ENCODE measurements at places on chromosomes 2 and 18.
A peak's percentile ranks its signal among the peaks of the same experiment; 100 is the strongest.

- no peak for DNase-seq
Observed at GRCh38 chr2:23449413-23449812, 64.4 kb downstream of the KLHL29 start.

DNA sequence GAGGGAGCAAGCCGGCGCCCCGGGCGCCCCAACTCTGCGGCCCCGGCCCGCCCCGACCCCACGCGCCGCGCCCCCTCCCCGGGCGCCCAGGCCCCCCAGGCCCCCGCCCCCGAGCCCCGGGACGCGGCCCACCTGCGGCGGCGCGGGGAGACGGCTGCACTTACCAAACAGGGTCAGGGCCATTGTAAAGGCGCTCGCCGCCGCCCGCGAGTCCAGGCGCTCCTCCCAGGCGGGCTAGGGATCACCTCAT lies 526 bp downstream of the CHN1 start:
- DNase-seq: peak; percentile 54

DNA sequence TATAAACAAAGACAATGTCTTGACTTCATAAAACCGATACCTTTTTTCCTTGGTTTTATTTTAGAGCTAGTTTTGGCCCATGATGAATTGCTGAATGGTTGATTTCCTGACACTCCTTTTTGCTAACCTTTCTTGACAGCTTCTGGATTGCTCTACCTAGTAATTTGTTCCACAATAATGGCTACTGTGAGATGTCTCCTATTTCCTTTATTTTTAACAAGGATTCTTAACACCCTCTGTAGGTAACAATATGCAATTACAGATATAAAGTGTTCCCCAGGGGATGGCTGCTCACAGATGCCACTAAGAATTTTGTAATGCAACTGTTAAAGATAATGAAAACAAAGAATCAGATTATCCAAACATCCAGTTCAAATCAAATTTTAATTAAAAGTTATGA lies 100.8 kb upstream of the ATP5MC3 start:
- DNase-seq: peak; percentile 5

GRCh38 chr2:20632446-20632990 lies 18.4 kb downstream of the HS1BP3 start:
- no peak for DNase-seq

DNA sequence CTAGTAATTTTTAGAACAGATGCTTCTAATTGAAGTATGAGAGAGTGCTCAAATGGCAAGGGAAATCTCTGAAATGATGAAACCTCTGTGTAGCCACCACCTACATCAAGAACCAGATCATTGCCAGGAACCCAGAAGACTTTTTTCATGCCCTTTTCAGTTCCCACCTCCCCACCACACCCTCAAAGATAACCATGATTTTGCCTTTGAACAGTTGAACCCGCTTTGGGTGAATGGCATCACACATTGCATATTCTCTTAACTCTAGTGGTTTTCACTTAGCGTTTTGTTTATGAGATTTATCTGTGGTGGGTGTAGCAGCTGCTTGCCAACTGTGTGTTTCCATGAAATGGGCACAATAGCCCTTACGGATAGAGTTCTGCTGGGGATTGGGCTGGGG lies 142.9 kb upstream of the HDAC4 start:
- no peak for DNase-seq

GRCh38 chr2:204468746-204469429 lies 76.4 kb upstream of the PARD3B start:
- no peak for DNase-seq

GRCh38 chr2:88159955-88160415 lies 10.2 kb upstream of the THNSL2 start:
- DNase-seq: peak; percentile 51

DNA sequence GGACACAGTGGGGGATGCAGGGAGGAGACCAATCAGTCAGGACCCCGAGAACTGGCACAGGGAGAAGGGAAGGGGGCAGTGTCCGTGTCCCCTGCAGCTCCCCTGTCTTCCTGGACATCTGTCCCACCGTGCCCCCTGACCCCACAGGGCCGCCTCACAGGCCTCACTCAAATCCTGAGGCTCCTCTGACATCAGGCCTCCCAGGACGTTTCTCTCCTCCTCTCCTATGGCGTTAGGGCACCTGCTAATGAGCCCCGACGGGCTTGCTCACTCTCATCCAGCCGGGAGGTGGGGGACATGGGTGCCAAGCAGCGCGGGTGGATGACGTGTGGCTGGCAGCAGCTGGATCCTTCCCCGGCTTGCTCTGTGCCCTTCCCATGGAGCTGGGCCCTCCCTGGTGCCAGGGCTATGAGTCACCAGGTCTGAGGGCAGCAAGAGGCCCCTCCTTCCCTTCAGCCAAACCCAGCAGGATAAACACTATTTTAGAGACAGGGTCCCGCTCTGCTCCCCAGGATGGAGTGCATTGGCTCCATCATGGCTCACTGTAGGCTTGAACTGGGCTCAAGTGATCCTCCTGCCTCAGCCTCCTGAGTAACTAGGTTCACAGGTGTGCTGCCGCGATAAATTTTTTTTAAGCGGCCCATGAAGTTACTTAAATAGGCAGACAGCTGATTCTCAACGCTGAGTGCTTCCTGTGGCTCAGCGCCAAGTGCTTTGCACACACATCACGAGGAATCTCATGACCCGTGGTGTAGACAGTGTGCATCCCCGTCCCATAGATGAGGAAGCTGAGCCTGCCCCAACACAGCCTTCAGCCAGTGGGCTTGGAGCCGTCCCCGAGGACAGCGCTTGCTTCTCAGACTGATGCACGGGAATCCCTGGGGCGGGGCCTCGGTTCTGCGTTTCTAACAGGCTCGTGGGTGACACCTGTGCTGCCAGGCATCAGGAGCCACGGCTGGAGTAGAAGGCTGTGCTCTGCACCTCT lies 64.5 kb upstream of the HDAC4 start:
- no peak for DNase-seq

DNA sequence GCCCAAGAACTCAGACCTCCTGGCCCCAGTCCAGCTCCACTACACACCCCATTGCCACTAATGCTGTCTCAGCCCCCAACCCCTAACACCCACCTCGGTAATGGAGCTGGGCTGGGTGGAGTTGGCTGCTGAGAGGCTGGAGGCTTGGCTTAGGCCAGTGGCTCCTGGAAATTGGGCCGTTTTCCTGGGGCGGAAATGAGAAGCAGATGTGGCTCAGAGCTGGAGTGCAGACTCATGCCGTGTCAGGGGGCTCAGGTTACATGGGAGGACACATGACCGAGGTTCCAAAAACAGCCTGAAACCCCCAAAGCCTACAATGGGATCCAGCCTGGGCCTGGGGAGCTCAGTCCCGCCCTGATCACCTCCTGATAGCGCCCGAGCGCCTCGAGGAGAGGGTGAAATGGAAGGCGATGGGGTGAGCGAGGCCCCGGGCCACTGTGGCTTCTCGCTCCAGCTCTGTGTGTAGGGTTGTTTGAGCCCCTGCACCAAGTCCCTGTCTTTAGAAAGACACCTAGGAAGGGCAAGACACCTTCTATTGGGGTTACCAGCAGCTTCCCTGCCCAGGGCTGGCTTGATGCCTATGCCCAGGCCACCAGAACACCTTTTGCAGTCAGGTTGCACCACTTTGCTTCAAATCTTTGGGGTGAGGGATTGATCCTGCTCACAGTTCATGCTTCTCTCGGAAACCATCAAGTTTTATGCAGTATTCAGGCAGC lies 175.7 kb upstream of the HAAO start:
- DNase-seq: peak; percentile 51

- no peak for DNase-seq
Observed at GRCh38 chr18:13382954-13383827, 164.6 kb downstream of the LDLRAD4 start.

GRCh38 chr2:156199588-156199987 lies 132.9 kb downstream of the NR4A2 start:
- DNase-seq: no peak

- DNase-seq: peak; percentile 41
Observed at GRCh38 chr2:55618275-55619055, 1.0 kb upstream of the PPP4R3B start.

GRCh38 chr2:148667113-148667836 lies 22.7 kb downstream of the EPC2 start:
- DNase-seq: no peak

DNA sequence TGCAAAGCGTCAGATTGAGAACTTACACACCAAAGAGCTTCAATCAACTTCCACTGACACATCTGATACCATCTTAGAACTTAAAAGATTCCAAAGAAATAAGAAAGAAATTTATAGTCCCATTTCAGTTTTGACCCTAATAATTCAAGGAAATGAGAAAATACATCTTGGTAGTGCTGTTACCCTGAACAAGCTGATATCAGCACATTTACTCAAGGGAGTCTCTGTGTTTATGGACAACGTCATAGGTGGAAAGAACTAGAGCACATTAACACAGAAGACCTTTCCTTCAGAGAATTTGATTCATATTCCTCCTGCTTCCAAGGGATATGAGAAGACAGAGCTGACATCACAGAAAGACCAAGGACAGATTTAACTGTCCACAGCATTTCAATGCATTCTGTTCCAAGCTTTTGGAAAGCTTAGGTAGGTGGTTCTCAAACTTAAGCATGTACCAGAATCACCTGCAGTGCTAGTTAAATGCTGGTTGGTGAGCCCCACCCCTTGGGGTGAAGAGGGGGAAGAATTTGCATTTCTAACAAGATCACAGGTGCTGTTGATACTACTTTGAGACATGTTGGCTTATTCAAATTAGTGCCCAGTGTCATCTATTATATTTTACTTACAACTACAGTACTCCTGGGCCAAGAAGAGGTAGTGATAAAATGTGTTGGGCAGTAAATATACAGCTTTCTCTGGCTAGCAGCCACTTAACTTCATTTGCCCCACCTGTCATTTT lies 59.8 kb downstream of the LDAH start:
- no peak for DNase-seq

DNA sequence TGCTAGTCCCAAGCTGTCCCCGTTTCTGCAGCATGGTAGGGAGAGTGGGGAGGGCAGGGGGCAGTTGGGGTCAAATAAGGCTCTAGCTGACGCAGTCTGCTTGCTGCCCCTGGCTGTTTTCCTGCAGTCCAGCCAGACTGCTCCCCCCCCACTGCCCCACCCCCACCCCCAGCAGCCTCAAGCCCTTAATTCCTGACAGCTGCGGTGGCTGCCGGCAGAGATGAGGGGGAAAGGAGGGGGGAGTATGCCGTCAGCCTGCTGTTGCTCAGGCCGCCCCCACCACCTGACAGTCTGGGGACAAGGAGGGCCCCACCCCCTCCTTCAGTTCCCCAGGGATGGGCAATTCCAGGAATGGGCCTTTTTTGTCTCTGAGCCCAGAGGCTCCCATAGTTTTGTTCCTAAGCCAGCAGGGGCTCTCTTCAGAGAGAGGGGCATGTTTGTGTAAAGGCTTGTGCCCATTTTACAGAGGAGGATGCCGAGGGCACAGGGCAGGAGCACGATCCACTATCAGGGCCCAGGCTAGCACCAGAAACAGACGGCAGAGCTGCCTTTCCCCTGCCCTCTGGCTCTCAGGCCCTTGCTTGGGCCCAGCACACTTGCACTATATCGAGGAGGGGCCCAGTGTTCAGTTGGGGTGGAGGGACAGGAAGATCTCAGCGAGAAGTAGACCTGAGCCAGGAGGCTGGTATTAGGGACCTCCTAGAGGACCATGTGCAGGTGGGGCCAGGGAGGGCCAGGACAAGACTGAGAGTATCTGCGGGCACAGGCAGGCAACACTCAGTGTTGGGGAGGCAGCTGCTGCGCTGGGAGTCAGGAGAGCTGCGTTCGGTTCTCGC lies 1.5 kb upstream of the WNT10A start:
- DNase-seq: no peak

DNA sequence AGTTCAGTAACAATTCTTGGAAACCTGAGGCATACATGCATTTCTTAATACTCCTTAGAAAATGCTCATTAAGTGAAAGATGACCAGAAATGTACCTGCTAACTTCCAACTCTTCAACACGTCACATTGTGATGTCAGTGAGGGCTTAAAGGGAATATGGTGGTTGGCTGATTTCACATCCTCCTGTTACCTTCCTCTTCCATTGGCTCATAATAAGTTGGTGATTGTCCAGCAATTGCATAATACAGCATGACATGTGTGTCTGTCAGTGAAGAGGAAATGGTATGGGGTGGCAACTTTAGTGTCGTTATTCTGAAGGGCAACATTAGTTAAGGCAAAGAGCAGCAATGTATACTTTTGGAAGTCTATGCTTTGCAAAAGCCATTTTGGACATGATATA lies 26.0 kb downstream of the PLEK start:
- DNase-seq: no peak

GRCh38 chr18:58453913-58454317 lies 175.0 kb downstream of the ALPK2 start:
- DNase-seq: no peak

DNA sequence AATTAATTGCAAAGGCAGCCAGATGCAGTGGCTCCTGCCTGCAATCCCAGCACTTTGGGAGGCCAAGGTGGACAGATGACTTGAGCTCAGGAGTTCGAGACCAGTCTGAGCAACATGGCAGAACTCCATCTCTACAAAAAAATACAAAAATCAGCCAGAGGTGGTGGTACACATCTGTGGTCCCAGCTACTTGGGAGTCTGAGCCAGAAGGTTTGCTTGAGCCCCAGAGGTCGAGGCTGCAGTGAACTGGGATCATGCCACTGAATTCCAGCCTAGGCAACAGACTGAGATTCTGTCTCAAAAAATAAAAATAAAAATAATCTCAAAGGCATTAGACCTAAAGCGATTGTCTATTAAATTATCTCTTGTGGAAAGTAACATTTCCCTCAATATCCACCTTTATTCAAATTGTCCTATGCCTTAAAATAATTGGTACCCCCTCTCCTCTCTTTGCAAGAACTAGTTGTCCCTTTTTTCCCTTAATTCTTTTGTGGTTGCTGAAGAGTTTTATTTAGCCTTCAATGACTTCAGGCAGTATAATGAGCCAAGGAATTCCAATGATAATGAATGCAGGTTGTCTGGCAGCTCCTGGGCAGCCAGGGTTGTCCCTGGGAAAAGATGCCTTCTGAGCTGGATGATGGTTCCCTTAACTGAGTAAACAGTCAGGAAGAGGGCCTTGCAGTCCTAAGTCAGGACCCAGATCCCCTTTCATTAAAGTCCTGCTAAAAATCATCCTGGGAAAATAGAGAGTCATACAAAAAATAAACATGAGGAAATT lies 32.2 kb downstream of the GPR75 start:
- DNase-seq: no peak

DNA sequence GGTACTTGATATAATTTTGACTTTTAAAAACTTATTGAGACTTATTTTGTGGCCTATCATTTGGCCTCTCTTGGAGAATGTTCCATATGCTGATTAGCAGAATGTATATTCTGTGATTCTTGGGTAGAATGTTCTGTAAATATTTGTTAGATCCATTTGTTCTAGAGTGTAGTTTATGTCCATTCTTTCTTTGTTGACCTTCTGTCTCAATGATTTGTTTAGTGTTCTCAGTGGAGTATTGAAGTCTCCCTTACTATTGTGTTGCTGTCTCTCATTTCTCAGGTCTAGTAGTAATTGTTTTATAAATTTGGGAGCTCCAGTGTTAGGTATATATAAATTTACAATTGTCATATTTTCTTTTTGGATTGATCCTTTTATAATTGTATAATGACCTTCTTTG lies 349.6 kb upstream of the CWC22 start:
- DNase-seq: no peak

DNA sequence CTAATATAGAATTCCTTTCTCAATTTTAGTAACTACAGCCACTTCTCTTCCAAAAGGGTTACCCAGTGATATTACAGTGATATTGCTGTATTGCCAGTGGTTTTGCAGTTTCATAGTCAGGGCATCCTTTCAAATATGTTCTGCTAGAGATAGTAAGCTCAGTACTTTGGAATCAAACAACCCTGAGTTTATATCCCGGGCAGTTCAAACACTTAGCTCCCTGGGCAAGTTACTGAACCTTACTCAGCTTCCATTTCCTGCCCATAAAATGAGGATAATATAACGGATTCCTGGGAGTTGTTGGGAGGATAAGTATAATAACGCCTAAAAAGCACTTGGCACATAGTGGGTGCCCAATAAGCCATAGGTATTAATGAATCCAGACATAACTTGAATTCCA lies 212.6 kb upstream of the PARD3B start:
- no peak for DNase-seq

Measured in nephron progenitor cell (in vitro differentiated cells).